Dorsolateral prefrontal cortex (tissue), 122 donors: ENCODE measurements at places on chromosomes 7 and 10. TPM values are rescaled to one million over a fixed set of nuclear protein-coding genes. Genes with fewer than 3 reads are reported as not detected.

SPDYE1 gene
- not detected for total RNA-seq

LRIT1 gene
- total RNA-seq = not detected

NOS3 gene
- 14.8 TPM for total RNA-seq

GLCCI1 gene
- 120 TPM for total RNA-seq

GIMAP1 gene
- total RNA-seq = 1.6 TPM

SPOCK2 gene
- 262 TPM for total RNA-seq

GRCh38 chr7:14688208-14688607 is 214.3 kb downstream of the DGKB start:
- DNase-seq = no peak

DNA sequence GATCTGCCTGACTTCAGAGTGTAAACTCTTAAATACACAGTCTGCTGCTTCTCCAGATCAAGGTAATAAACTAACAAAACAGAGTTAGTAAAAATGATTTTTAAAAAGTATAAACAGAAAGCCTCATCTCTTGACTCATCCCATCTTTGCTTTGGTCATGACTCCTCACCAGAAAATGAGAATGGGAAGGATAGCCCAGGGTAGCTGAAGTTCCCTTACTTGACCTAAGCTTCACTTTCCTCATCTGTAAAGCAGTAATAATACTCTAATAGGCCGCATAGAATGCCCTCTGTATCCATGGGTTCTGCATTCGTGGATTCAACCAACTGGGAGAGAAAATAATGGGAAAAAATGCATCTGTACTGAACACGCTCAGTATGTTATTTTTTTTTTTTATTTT is 11.3 kb upstream of the SLC25A28 start:
- no peak for DNase-seq

- no peak for DNase-seq
These were observed 122.8 kb upstream of the SHH start for GRCh38 chr7:155935005-155935557.

- no peak for DNase-seq
These were observed 60.9 kb upstream of the ADRB1 start for GRCh38 chr10:113982769-113983168.

GRCh38 chr7:13139436-13139835 is 452.0 kb downstream of the ARL4A start:
- no peak for DNase-seq

- DNase-seq = no peak
These were observed 7.1 kb downstream of the DOCK4 start for GRCh38 chr7:112199035-112199655.

DNA sequence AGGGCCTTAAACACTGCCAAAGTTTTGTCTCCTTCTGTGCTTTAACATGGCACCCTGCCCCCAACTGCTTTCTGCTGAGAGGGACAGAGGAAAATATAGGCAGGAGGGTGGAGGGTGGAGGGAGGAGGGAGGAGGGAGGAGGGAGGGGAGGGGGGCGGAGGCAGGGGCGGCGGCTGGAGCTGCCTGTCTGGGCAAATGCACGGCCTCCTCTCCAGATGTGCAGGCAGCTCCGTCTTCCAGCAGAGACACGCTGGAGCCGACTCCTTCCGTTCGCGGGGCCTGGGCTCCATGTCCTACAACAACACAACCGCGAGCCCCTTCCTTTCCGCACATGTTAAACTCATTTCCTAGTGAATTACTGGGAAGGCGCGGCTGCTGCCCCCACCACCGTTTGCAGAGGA is 14.2 kb downstream of the EBF3 start:
- no peak for DNase-seq

- DNase-seq = no peak
These were observed 188.7 kb upstream of the MBL2 start for GRCh38 chr10:52961323-52961722.

- peak; percentile 3 for DNase-seq
These were observed 33.8 kb downstream of the KCNH2 start for GRCh38 chr7:150944066-150945042.

DNA sequence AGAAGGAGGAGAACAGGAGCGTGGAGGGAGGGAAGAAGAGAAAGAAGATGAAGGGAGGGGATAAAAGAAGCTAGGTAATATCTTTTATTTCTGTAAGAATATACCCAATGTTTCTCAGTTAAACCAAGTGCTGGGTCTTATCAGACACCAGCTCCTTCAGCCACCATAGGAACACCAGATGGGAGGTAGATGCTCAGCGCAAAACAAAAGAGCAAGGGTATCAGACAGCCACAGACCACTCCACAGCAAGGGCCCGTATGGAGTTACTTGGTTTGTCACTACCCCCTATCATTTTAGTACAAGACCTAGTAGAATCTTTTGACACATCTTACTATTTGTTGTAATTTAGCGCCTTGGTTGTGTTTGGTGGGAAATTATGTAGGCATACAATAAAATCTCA is 65.9 kb upstream of the FAM133B start:
- no peak for DNase-seq

DNA sequence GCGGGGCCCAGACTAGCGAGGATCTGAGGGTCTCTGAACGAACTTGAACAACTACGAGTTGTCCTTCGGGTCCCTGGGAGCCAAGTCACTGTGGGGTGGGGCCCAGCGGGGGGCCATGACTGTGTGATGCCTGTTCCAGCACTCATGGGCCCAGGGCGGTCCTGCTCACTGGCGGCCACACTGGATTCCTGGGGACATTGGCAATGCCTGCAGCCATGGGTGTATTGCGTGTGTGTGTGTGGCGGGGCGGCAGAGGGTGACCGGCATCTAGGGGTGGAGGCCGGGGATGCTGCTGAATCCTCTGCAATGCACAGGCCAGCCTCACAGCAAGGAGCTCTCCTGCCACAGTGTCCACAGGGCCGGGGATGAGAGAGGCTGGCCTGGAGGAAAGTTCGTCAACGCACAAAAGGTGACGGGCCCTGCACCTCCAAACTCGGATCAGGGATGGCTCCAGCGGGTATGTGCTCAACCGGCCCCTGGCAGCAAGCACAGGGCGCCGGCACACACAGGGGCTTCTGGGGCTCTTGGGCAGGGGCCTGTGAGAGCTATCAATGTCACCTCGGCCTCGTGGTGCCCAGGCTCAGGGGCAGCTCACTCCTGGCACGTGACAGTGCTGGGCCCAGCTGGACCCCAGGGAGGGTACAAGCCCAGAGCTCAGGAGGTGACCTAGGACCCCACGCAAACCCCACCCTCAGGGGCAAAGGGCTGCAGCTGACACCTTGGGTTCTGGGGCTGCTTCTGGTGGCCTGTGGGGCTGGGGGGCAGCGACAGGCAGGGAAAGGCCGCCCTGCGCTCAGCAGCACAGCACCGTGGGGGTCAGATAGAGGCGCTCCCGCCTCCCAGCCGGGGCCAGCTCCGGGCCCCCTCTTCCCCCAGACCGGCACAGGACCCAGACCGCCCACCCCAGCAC is 27.9 kb downstream of the PAPOLB start:
- no peak for DNase-seq

DNA sequence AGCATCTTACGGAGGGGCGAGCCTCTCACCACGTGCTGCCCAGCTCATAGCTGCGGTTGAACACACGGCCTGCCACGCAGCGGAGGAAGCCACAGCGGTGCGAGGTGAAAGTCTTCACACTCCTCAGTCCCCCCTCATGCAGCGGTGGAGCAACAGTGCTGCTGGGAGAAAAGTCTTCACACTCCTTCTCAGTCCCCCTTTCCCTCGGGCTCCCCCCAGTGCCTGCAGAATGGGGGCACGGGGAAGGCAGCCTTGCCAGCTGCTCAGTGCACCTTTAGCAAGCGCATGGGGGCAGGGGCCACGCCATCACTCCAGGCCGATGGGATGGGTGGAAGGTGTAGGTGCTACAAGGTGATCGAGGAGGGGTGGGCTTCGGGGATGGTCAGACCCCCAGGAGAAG is 206.3 kb upstream of the TCERG1L start:
- no peak for DNase-seq

DNA sequence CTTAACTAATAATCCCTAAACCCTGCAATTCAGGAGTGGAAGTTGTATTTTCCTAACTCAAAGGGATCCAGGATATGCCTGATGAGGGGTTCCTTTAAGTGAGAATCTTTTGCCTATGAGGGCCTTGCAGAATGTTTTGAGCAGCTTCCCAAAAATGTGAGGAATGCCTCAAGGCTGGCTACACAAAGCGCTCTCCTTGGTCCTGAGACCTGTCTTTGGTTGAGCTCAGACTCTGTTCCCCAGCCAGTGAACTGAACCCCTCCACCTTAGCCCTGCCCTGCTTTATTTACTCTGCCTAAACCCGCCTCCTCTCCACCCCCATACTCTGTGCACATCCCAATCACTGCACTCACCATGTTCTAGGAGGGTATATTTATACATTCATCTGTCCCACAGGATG is 108.6 kb downstream of the NRCAM start:
- no peak for DNase-seq

DNA sequence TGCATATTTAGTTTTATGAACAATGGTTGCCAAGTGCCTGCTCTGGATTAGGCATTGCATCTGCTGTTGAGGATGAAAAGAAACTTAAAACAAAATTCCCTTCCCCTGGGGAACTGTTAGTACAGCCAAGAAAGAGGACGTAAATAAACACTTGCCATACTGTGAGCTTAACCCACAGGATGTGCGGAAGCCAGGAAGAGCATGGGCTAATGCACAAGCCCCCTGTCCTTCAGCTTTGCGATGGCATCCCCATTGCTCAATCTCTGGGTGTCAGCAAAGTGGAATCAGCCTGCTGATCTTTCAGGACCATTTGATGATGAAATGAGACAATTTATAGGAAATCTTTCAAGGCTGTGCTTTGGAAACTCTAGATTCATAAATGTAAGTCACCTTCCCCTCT is 399.9 kb upstream of the IGFBP3 start:
- DNase-seq = no peak

DNA sequence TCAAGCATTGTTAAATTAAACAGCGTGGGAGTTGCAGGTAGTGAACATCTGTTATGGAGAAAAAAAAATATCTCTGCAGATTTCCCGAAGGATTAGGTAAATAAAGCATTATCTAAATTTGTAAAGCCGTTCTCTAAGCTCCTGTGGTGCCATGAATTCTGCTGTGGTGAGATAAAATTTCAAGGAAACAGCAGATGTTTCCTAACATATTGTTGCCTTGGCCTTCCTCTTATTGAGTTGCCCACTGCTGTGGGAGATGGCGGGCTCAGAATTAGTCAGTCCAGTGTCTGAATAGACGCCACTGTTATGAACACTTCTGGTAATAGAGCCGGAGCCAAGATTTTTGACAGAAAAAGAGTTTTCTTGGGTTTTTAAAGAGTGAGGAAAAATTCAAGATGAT is 82.6 kb upstream of the ELMO1 start:
- DNase-seq = no peak

DNA sequence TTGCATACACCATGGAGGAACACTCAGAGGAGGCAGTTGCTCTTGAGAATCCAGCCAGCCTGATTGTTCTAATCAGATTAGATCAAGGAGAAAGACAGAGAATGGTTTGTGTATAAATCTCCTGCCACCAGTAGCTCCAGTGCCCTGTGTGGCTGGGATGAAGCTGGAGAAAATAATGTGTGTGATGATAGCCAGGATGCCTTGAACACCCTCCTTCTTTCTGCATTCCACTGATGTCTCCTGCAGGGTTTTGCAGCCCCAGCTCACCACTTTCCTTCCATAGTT is 614.7 kb upstream of the FOXK1 start:
- DNase-seq = no peak
